Stimulated activated CD8-positive, alpha-beta memory T cell treated with anti-CD3 and anti-CD28 coated beads, Interleukin-7, amount 100 ng/mL, for 4 hours (primary cell): ENCODE measurements at places on chromosomes 5 and 9.

GRCh38 chr5:174724484-174725260, at the start of gene MSX2:
Gene MSX2, plus strand, starts transcription at chr5:174724582. Its CDS starts 78 bp downstream, at chr5:174724660.
- DNase-seq: no peak

- no peak for DNase-seq
Observed at GRCh38 chr9:133456409-133456808, 3.4 kb upstream of the CACFD1 start.

DNA sequence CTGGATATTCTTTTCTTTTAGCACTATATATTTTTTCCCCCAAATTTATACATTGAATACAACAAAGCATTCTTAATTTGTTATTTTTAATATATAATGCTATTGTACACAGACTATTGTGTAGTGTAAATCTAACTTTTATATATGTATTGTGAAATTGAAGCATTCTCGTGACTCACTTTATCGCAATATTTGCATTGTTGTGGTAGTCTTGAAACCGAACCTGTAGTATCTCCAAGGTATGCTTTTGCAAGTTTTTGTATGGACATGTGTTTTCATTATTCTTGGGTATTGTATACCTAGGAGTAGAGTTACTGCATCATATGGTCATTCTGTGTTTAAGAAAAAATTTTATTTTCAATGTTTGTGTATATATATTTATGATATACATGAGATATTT, 49.6 kb downstream of the NSD1 start:
- DNase-seq: no peak

DNA sequence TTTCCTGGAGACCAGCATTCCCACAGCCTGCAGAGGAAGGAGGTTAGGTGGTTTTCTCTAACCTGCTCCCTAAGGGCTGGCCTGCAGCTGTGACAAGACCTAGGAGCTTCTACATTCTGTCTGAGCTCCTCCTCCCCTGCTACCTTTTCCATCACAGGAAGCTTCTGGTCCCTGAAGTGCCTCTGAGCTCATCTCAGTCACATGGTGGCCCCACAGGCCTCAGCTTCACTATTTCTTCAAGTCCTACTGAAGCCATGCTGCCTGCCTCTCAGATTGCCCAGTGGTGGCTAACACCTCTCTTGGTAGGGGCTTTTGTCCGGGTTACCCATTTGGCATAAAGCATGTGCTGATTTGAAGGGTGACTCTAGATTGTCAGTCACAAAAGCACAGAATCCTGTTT, 259.4 kb downstream of the CRB2 start:
- no peak for DNase-seq

DNA sequence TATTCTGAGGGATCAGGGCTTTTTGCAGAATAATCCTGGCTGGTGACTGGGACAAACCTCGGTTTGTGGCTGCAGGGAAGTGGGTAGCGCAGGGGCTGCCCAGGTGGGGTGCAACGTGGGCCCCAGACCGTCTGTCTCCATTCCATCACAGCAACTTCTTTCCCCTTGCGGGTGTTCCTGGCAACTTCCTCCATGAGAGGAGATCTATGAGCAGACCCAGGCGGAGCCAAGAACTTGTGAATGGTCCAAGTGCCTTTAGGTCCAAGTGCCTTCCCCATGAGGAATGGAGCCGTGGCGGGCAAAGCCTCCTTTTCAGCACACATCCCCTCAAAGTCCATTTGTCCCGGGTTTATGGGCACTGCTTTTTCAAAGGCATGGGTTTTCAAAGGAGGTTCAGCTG, 136.5 kb downstream of the PHF2 start:
- DNase-seq: no peak

- DNase-seq: no peak
Observed at GRCh38 chr9:5720151-5720550, 91.2 kb downstream of the RIC1 start.

- DNase-seq: no peak
Observed at GRCh38 chr9:96192710-96193109, 109.3 kb downstream of the HSD17B3 start.

DNA sequence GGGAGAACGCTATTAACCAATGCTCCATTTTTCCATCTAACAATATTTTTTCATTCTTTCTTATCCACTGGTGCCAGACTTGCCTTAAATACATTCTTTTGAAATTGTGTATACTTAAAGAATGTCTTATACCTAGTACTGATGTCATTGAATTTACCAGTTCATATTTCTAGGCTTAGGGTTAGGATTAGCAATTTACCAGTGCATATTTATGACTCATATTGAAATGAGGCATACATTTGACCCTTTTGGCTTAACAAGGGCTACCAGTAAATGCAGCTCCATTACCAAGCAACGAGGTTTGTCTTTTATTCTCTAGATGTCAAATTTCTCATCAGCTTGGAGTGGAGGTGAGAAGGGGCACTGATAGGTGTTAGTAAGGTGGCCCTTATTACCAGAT, 89.5 kb downstream of the CDH9 start:
- DNase-seq: no peak

- DNase-seq: no peak
Observed at GRCh38 chr9:79131824-79132377, 439.9 kb upstream of the TLE4 start.

GRCh38 chr9:127587966-127588365, 24.1 kb upstream of the STXBP1 start:
- DNase-seq: no peak

- DNase-seq: no peak
Observed at GRCh38 chr5:82403026-82403425, 124.9 kb upstream of the RPS23 start.

DNA sequence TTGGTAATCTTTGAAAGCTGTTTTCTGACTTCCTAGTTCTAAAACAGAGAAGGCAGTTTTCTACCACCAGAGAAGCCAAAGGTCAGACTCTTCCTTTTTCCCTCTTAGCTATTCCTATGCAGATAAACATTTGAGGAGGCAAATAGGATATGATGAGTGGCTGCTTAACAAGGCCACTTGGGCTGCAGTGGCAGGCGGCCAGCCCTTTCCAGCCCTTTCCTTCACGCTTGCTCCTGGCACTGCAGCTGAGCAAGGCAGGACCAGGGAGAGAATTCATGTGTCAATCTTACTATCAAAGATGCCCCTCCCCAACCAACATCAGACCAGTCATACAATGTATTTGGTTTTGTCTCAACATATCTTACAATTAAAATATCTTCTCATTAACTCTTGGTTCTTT, 36.8 kb upstream of the RNF38 start:
- DNase-seq: no peak

- DNase-seq: no peak
Observed at GRCh38 chr5:122738088-122738487, 36.8 kb upstream of the SNX2 start.

DNA sequence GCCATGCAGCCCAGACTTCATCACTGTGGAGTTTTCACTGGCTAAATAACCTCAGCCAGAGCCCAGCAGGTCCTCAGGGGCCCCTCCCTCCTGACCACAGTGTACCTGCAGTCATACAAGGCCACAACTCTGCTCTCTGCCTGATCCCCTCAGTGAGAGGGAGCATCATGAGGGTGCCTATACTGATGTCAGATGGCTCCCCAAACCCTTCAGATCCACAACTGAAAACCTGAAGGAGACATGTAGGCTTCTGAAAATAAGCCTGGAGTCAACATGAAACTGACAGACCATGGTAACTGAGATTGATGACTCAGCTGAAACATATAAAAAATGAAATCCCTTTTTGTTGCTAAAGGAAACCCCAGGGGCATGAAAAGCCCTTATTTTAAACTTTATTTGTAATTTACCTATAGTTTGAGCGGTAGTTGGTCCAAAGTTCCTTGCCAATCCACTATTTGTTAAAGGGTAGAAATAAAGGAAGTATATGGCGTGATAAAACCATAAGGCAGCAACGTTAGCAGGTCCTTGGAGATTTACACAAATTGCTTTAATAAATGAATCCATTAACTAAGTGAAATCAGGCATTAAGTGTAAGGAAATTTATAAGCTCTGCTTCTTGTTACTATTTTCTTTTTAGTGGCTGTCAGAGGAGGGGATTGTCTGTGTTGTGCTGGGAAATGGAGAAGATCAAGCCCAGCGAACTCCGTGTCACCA, 68.3 kb downstream of the FGF1 start:
- no peak for DNase-seq

- DNase-seq: no peak
Observed at GRCh38 chr5:174320051-174320450, 274.5 kb downstream of the NSG2 start.

DNA sequence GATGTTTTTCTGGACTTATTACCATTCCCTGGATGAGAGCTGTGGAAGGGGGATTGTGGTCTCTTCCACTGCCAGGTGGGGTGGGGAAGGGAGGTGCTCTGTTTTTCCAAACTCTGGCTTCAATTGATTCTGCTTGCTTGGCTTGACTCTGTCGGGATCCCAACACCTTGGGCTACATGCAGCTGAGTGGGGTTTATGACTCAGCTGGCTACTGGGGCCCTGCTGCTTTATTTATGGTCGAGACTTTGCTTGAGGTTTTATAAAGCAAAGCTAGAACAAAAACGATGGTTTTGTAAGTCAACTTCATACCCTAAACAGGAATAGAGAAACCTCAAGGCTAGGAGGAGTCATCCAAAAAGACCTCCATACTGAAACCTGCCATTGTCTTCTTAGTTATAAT, 76.3 kb downstream of the AOPEP start:
- no peak for DNase-seq

- DNase-seq: no peak
Observed at GRCh38 chr9:1453636-1454035, 403.5 kb downstream of the DMRT2 start.

DNA sequence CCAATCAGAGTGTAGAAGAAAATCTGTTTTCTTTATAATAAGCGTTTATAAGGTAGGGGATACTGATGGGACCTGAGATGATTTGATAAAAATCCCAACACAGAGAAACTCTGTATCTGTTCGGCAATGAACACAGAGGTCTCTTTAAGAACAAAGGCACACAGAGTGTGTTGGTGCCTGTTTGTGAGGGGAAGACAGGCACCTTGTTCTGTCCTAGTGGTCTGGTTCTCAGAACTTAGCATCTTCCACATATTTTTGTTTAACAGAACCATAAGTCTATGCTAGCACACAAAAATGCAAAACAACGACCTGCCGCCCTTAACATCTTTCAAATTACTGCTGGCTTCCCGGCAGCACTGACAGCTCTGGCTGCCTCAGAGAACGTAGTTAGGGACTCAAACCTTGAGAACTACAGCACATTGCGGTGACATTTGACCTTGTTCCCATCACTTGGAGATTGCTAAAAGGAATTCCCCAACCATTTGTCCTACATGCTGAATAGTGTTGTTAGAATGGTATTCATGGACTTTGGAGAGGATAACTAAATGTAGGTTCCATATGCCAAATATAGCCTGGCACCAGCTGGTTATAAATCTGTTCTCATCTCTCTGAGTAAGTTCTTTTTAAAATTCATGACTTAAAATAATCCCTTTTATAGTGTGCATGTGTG, 871.7 kb upstream of the TYRP1 start:
- DNase-seq: no peak

- no peak for DNase-seq
Observed at GRCh38 chr5:98749046-98749445, 24.4 kb upstream of the RGMB start.

DNA sequence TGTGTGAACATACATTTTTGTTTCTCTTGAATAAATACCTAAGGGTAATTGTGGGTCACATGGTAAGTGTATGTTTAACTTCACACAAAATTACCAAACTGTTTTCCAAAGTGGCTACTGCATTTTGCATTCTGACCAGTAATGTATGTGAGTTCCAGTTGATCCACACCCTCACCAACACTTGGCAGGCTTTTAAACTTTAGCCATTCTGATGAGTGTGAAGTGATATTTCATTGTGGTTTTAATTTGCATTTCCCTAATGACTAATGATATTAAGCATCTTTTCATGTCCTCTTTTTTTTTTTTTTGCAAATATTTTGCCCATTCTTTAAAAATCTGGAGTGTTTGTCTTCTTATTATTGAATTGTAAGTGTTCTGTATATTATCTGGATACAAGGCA, 53.5 kb upstream of the MAST4 start:
- no peak for DNase-seq

DNA sequence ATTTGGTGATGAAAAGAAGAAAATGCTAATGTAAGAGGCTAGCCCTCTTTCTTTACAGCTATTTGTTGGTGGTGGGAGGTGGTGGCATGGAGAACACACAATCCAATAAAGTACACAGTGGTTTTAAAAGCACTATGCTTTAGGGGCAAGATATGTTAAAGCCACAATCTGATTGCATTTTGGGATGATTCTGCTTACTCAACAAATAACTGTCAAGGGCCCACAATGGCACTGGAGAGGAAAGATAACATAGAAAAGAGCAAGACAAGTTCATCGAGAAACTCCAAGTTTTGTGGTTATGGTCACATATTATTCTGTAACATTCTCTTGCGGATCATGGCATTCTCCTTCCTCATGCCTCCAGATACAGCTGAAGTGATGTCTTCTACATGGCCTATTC, 38.8 kb downstream of the OTP start:
- no peak for DNase-seq

- DNase-seq: no peak
Observed at GRCh38 chr5:72064801-72065570, 42.3 kb upstream of the MAP1B start.

GRCh38 chr5:175900157-175900556, 28.8 kb downstream of the CPLX2 start:
- no peak for DNase-seq

GRCh38 chr5:10607023-10607665, 43.3 kb downstream of the ANKRD33B start:
- no peak for DNase-seq

GRCh38 chr9:138098908-138099791, 221.6 kb downstream of the CACNA1B start:
- DNase-seq: no peak

DNA sequence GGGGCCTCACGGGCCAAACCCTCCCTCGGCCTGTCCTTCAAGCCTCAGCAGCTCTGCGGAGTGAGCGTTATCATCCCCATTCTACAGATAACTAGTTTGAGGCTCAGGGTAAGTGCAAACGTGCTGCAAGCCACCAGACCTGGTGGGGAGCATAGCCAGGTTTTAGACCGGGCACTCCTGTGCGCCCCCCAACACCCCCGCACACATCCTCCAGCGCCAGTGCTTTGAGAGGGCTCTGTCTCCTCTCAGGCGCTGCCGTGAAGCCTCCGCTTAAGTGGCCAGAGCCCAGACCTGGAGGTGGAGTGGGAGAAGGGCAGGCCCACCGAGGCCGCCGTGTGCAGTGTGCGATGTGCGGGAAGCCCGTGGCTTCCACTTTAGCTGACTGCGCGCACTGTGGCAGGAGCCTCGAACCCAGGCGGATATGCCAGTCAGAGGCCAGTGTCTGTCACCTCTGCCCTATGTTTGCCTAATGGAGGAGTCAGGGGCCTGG, 1.6 kb upstream of the MGAT1 start:
- no peak for DNase-seq
